IMR-90 (cell line): ENCODE measurements at places on chromosomes 1 and 21. TPM values are rescaled to one million over a fixed set of nuclear protein-coding genes. Genes with fewer than 3 reads are reported as not detected.

The KCNQ4 gene
- 0.07 and 0.09 TPM in 2 replicates for polyA plus RNA-seq

DNA sequence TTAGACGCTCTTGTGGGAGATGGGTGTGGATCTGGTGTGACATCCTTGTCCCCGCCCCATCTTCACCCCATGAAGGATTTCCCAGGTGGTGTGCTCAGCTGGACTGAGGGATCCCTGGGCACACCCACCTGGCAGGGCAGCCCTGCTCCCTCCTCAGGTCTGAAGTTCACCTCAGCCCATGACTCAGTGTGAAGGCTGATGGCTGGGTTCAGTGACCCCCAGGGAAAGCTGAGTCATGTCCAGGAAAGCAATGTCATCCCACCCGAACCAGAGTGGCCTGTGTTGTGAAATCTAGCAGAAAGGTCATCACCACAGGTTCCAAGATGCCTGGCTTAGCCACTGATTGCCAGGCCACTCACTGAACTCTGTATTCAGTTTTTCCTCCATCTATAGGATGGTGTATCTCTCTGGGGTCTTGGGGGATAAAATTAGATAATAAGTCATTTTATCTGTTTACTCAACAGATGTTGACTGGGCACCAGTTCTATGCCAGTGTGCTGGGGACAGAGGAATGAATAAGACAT, 97.7 kb upstream of the JUN start:
- peak; percentile 82 for DNase-seq

DNA sequence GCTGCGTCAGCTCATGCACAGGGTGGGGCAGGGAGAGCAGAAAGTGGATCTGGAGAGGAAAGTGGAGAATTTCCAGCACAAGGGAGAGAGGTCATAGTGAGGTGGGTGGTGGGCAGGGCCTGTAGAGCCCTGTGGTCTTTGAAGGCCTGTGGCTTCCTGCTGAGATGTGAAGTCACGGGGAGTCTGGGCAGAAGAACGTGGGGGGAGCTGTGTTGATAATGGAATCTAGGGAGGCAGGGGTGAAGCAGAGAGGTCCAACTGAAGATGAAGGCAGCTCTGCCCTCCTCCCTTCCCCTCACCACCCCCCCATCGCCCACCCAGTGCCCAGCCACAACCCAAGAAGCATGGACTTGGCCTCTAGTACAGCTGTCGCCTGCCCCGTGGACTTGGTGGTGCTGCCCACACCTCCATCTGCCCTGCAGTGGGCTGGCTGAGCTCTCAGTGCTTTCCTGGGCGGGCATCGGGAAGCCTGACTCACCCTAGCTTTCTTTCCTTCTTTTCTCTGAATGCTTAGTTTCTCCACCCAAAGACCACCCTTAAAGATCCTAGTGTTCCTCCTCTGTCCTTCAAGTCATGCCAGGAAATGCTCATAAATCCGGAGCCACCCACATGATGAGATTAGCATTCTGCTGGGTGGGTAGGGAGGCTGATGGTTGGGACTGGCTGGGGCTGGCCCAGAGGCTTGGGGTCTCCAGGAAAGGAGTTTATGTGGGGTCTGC, 186.1 kb downstream of the TRABD2B start:
- no peak for DNase-seq

GRCh38 chr1:221171768-221172167, 292.5 kb downstream of the HLX start:
- DNase-seq = no peak

DNA sequence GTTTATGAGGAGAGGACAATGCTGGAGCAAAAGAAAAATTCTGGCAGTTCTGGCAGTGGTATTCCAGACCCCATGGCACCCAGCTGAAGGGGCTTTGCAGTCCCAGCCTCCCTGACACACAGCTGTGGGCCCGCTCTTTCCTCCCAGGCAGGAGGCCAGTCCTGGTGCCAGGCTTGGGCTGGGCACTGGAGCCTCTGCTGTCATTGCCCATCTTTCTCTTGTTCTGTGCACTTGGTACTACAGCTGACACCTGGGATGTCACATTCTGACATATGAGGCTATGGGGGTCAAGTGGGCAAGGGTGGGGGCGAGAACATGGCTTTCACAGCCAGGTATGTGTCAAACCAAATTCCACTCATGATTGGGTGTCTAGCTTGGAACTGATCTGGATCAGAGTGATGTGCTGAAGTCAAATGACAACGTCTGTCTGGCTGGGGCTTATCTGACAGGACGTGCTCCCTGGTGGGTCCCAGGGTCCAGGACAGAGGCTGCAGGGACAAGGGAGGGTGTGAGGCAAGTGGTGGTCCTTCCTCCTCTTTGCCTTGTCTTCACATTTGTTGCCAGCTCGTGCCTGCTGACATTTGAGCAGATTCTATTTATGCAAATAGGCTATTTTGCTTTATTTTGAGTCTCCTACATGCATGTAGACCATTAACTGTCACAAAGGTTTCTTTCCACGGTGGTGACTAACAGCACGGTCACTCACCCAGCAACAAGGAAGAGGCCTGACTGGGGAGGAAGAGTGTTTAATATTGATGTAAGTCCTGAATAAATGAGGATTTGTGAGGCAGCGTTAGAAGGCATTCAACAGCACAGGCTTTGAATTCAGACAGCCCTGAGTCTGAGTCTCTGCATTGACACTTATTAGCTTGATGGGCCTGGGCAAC, 336.3 kb downstream of the PBX1 start:
- DNase-seq = no peak

The BCAS2 gene
- polyA plus RNA-seq = 20.2 and 23.1 TPM in 2 replicates

DNA sequence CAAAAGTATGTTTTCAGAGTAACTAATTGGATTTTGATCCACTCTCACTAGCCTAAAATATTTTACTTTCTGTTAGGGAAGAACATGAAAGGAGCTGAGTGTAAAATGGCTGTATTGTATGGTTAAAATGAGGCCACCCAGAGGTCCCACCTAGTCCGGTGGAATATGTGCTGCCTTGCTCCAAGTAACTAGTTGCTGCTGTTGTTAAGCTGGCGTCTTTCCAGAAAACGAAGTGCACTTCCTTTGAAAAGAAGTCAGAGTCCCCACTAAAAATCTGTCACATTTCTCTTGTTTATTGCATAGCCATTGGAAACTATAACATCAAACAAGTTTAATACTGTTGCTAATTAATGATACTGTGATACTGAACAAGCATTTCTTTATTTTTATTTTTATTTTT, 3.2 kb downstream of the SLC25A33 start:
- DNase-seq = peak; percentile 44

- peak; percentile 61 for DNase-seq
Observed at GRCh38 chr1:17121881-17122280, 2.6 kb upstream of the PADI2 start.

DNA sequence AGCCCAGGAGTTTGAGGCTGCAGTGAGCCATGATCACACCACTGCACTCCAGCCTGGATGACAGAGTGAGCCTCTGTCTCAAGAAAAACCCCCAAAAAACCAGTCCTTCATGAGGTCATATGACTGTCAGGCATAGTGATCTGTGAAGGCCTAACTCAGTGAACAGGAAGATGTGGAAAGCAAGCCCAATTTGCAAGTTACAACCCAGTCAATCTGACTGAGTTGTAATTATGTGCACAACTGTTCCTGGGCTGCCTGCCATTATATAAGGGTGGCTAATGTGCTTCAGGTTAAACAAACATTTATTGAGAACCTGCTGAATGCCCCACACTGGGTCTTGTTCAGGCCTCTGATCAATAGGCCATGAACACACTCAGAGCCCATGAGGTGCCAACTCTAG, 38.2 kb upstream of the KIRREL1 start:
- DNase-seq = no peak

- DNase-seq = no peak
Observed at GRCh38 chr1:36142121-36142520, 7.2 kb downstream of the TRAPPC3 start.

The AMY2A gene
- not detected in 2 replicates for polyA plus RNA-seq

The MPZL1 gene
- polyA plus RNA-seq = 48.0 and 55.3 TPM in 2 replicates

- peak; percentile 94 for DNase-seq
Observed at GRCh38 chr1:199272628-199273086, 633.8 kb downstream of the PTPRC start.

DNA sequence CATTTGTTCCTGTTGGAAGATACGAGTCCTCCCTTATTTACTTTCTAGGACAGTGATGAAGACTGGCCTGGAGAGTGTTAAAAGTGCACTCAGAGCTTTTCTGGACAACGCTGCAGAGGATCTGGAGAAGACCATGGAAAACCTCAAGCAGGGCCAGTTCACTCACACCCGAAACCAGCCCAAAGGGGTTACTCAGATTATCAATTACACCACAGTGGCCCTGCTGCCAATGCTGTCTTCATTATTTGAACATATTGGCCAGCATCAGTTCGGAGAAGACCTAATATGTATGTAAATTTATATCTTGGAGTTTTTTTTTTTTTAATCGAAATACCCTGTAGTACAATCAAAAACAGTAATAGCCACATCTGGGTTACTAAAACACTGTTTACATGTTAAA, 190.5 kb downstream of the ZP4 start:
- DNase-seq = no peak

The TAGLN2 gene
- 634 and 646 TPM in 2 replicates for polyA plus RNA-seq

GRCh38 chr21:25171438-25171837, 435.8 kb downstream of the MRPL39 start:
- DNase-seq = peak; percentile 15
